ENCODE measurements at places on chromosomes 12 and 14.

DNA sequence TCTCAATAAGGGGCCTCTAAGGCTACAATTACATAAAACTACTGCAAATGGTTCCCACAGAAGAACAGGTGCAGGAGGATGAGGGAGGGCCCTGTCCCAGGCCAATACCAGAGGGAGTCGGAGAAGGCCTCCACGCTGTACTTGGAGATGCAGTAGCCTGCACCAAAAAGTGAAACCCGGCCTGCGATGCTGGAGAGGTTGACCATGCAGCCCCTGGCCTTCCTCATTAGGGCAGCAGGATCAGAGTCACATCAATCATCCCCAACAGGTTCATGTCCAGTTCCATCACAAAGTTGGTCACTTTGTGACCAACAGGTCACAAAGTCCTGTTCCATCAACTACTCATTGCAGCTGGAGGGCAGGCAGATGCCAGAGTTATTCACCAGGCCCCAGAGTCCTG lies 23.0 kb downstream of the ZBTB39 start:
- no peak for DNase-seq

- DNase-seq, result no peak
Measured at GRCh38 chr12:25311506-25311905, 60.8 kb upstream of the KRAS start.

DNA sequence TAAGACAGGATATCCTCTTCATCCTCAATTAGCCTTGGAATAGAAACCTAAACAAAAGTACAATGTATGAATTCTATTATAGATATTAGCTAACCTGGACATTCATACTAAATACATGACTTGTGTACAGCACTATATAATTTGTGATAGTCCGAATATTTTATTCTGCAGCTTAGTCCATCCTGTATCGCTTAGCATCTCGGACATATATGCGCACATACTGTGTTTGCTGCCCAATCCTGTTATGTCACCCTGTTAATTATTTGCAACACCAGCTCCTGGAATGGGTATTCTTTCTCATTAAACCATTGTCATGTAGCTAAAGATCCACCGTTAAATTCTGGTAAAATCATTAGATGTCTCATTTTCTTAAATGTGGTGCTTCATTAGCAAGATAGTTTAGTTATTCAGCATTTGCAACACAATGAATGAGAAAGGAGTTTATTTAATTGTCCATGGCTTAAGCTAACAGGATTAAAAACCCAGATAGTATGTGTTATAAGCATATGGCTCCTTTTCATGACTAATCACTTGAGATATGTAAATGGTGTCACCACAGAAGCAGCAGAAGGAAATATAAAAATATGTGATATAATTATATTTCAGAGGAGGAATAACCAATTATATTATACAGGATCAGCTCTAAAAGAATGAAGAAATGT lies 156.0 kb upstream of the ARHGAP5 start:
- DNase-seq, result no peak

DNA sequence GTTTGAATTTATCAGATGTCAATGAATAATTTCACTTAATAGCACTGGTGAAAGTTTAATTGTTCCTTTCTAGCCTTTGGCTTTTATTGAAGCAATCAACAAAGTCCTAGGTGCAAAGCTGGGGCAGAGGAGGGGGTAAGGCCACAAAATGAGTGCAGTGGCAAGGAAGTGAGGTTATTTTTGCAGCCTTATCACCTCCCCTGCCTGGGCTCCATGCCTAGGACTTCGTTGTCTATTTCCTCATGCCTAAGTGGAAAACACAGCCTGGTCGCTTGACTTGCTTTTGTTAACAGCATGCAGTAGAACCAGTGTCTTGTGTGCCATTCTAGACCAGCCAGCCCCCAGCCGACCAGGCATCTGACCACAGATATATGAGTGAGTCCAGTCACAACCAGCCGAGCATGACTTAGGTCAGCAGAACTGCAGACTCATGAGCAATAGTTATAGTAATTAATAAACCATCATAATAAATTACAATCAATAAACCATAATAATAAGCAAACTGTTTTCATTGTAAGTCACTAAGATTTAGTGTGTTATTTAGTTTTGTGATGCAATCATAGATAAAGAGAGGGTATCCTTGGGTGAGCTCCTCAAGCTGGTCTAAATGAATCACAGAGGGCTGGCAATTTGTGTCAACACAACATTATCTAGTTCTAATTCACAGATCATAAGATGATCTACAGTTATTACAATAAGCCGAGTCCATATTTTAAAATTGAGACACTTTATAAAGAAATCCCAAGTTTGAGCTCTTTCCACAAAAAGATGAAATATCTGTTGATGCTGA lies 156.8 kb downstream of the GLT1D1 start:
- no peak for DNase-seq

GRCh38 chr14:73427516-73428264 lies 30.7 kb downstream of the NUMB start:
- no peak for DNase-seq

- DNase-seq, result no peak
Measured at GRCh38 chr14:79467835-79468234, 743.5 kb downstream of the DIO2 start.

GRCh38 chr12:51923506-51924365 lies 16.4 kb downstream of the ACVRL1 start:
- peak; percentile 67 for DNase-seq

DNA sequence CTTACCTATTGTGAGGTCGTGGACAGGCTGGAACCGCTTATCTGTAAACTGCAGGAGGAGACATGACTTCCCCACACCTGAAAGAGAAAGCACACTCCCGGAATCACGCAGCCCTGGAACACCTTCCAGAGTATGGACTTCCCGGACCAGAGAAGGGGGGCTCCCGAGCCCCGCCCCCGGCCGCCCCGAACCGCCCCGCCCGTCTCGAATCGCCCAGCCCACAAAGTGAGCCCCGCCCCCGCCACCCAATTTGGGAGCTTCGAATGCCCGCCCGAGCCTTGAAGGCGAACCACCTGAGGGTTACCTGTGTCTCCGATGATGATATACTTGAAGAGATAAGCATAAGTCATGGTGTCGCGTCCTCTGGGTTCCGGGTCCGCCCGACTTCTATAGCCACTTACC lies 235 bp downstream of the RAB2B start:
- no peak for DNase-seq

DNA sequence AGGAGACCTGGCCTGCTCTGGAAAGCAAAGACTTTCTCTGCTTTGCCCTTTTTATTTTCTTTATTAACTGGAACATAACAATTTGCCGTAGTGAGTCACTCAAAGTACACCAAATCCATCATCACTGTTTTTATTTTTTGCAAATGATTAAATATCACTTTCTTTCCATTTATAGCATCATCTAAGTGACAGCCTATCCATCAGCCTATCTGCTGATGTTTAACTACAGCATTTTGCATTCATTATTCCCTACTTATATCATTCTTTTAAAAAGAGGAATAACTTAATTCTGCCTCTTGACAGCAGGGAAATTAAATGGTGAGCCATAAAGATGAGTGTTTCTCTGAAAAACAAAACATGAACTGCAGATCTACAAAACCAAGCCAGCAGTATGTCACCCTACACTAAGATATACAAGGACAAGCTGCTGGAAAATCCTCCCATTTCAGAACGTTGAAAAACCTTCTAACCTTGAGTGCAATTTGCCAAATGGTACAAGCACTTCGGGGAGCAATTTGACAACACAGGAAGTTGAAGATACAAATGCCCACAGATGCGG lies 821.3 kb upstream of the TMEM132C start:
- no peak for DNase-seq

- DNase-seq, result no peak
Measured at GRCh38 chr12:132622437-132623071, 4.0 kb downstream of the P2RX2 start.

- no peak for DNase-seq
Measured at GRCh38 chr12:108040947-108041346, 88.1 kb upstream of the WSCD2 start.

- no peak for DNase-seq
Measured at GRCh38 chr12:5171701-5172100, 128.0 kb downstream of the KCNA5 start.

DNA sequence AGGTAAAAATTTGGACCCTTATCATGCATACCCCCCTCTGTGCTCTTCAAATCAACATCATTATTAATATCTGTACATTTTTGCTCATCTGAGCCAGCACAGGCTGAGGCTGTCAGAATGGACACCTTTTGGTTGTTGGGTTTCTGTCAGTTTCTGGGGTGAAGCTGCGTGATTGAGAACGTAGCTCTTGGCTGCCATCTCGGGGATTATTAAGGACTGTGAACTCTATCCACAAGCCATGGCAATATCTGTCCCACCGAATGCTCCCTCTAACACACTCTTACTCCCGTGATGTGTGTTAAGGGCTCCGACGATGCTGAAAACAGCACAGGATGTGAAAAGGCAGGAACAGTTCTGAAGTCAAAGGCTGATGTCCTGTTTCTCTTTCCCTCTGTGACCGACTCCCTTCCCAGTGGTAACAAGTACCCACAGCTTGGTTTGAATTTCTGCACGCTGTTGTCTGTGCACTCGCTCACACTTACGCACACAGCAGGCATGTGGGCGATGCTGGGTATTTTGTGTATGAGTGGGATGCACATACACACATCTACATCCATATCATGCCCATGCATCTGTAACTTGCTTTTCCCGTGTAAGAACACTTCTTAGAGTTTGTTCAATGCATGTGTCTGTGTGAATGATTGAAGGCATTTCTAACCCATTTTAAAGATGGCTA lies 405.6 kb downstream of the TMEM121 start:
- peak; percentile 21 for DNase-seq

GRCh38 chr12:25970082-25970481 lies 11.6 kb downstream of the RASSF8 start:
- DNase-seq, result no peak
